HTR-8/SVneo (cell line): ENCODE measurements at places on chromosomes 12 and 14.

GRCh38 chr12:82954064-82954463 lies 267.4 kb downstream of the TMTC2 start:
- DNase-seq, result no peak

DNA sequence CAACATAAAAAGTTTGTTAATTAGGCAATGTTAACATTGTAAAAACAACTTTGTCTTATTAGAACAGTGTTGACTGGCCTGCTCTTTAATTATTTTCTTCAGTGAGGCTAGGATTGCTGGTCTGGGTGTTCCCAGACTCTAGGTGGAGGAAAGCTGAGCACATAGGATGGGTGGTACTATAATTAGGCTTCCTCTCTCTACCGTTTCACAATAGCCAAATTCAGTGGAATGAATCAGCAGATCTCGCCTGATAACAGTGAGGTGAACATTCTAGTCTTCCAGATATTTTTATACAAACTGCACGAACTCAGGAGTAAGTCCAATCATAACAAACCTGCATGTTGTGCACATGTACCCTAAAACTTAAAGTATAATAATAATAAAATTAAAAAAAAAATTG lies 11.9 kb downstream of the PTGDR start:
- DNase-seq, result no peak

DNA sequence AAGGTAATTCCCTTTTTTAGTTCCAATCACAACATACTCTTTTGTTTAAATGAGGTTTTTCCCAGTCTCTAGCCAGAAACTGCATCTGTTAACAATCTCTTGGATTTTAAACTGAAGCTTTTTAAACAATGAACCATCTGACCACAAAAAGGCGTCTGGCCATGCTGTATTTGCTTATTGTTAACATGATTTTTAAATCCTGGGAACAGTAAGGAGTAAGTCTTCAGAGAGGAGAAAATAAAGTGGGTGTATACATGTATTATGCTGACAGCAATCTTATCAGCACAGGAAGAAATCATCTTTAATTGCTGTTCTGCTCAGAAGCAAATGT lies 106.2 kb downstream of the DAAM1 start:
- no peak for DNase-seq

DNA sequence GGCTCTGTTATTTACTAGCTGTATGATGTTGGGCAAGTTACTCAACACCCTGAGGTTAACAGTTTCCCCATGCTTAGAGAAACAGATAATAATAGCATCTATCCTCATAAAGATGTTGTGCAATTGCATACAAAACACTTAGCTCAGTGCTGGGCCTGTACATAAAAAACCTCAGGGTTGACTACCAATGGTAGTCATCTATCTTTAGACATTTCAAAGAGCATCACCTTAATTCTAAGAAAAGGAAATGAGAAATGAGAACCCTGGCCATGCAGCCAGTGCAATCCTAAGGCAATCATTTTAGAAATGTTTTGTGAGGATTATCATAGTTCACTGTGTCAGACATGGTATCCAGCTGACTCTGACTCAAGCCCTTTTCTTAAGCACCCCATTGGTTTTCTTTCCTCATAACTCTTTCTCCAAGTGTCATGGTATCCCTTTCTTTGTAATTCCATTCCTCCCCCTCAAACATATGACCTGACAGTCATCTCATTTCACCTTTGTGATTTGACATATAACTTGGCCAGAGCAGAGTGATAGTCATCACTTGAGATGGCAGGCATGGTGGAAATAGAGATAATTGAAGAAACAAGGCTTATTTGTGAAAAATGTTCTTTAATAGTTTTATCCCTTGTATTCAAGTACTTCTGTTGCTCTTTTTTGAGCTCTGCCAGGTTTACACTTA lies 29.5 kb upstream of the OSBPL8 start:
- no peak for DNase-seq

DNA sequence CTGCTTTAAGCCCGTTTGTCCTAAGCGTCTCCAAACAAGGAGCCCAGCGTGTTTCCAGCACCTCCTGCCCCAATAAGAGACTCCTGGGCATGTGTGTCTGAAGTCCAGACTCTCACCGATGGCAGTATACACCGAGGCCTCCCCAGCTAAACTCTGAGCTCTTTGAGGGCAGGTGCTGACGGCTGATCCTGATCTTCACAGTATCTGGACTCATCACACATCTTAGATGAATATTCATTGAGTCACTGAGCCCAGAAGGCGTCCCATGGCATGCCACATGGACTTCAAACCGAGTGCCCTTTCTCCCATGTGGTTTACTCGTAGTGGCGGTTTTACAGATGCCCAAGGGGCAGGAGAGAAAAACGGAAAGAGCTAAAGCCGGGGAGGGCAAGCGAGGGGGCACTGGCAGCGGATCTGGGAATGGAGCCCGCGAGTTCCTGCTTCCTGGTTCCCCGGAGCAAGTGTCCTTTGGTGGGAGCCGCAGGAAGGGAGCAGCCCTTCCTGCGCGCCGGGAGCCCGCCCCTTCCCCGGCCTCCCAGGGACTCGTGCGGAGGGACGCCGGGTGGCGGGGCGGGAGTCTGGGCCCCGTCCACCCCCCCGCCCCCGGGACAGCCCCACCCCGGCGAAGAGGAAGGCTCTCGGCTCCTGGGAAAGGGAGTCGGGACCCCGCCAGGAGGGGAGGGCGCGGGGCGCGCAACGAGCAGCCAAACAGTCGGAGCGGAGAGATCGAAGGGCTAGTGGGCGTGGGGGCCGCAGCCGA lies 585 bp upstream of the TEAD4 start:
- DNase-seq, result peak; percentile 92

GRCh38 chr14:55221968-55222367 lies 30.6 kb upstream of the DLGAP5 start:
- no peak for DNase-seq

GRCh38 chr12:82414926-82415325 lies 56.6 kb downstream of the METTL25 start:
- DNase-seq, result no peak

GRCh38 chr12:123713823-123714585 lies 1.9 kb downstream of the ATP6V0A2 start:
- no peak for DNase-seq

DNA sequence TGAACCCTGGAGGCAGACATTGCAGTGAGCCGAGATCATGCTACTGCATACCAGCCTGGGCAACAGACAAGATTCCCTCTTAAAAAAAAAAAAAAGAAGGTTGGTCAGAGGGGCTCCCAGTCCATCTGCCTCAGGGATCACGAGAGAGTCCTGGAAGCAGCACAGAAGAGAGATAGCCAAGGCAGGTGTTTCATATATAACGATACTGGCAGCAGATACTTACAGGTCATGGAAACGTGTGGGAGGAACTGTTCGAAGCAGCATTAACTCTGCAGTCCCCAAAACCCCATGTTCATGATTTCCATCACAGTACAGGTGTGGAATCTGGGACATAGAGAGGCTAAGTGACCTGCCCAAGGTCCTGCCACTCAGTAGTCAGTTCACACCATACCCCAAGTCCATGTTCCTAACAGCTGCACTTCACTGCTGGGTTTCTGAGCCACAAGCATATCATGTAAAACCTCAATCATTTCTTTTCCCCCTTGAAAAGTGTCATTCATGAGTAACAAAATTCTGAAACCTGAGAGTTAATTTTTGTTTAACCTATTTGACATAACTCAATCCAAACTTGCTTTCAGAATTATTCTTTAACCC lies 16.7 kb downstream of the CDK2AP1 start:
- no peak for DNase-seq

- no peak for DNase-seq
These were observed 184.0 kb downstream of the TMEM121 start for GRCh38 chr14:105710119-105711043.

- DNase-seq, result peak; percentile 4
These were observed 1212.4 kb upstream of the TMEM132C start for GRCh38 chr12:127054531-127054930.

- no peak for DNase-seq
These were observed 436.5 kb downstream of the TMEM132D start for GRCh38 chr12:129467289-129467688.

DNA sequence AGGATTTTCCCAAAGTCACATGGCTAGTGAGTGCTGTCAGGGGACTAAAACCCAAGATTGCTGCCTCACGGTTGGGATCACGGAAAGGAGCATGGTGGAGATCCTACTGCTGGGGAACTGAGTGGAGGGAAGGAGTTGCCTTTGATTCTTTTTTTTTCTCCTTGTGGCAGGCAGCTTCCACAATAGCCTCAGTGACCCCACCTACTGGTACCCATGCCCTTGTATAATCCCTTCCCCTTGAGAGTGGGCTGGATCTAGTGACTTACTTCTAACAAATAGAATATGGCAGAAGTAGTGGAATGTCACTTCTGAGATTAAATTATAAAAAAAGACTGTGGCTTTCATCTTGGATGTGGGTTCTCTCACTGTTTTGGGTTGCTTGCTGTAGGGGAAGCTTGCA lies 135.7 kb downstream of the DICER1 start:
- no peak for DNase-seq

- no peak for DNase-seq
These were observed 48.2 kb upstream of the MAP3K9 start for GRCh38 chr14:70857496-70857890.
